ENCODE measurements at places on chromosomes 6 and 20.

GRCh38 chr20:57601211-57601570 is 19.0 kb downstream of the ZBP1 start:
- DNase-seq, result no peak

DNA sequence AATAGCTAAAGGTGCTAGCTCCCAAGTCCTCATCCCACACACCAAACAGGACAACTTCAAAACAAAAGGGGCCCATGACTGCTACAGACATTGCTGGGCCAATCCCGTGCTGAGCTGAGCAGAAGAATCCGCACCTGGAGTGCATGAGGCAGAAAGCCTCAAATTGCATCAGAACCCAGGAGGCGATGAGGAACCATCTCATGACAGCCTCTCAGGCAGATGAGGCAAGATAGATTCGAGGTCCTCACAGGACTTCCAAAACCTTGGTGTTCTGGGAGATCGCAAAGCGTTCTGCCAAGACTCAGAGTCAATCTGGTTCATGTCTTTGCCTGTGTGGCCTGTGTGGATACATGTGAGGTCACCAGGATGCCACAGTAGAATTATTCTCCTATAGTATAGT is 32.8 kb upstream of the SSTR4 start:
- no peak for DNase-seq

DNA sequence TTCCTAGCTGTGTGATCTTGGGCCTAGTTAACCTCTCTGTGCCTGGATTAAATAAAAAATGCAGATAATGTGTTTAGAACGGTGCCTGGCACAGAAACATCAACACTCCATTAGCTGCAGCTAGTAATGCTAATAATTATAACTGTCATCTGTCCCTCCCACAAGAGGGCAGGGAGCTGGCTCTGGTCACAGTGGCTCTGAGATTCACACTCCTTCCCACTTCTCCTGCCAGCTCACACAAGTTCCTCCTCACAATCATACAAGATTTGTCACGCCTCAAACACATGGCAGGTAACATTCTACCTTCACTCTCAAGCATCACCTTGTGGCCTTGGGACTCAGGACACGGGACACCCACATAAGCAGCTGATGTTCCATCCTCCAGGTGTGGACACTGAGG is 2.4 kb downstream of the ADA start:
- no peak for DNase-seq

- DNase-seq, result no peak
These were observed 209.3 kb upstream of the SOX4 start for GRCh38 chr6:21384216-21384615.

- DNase-seq, result peak; percentile 57
These were observed 2.2 kb downstream of the HSPA1B start for GRCh38 chr6:31829633-31830283.

GRCh38 chr20:1341561-1342265 is 12.8 kb upstream of the SDCBP2 start:
- no peak for DNase-seq

DNA sequence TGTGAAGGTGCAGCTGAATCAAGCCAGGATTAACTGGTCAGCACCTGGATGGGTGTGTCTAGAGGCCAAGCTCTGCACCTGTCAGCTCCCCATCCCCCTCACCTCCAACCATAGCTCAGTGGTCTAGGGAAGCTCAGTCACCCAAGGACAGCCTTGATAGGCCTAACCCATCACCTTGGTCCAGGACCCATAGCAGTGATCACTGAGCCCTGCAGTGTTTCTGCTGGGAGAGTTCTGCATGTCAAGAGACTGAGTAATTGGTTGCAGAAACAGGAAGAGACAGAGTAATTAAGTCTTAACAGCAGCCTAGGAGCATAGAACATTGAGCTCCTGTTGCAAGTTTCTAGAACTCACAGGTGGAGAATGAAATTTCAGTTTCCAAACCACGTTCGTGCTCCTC is 18.7 kb upstream of the RALGAPB start:
- no peak for DNase-seq

DNA sequence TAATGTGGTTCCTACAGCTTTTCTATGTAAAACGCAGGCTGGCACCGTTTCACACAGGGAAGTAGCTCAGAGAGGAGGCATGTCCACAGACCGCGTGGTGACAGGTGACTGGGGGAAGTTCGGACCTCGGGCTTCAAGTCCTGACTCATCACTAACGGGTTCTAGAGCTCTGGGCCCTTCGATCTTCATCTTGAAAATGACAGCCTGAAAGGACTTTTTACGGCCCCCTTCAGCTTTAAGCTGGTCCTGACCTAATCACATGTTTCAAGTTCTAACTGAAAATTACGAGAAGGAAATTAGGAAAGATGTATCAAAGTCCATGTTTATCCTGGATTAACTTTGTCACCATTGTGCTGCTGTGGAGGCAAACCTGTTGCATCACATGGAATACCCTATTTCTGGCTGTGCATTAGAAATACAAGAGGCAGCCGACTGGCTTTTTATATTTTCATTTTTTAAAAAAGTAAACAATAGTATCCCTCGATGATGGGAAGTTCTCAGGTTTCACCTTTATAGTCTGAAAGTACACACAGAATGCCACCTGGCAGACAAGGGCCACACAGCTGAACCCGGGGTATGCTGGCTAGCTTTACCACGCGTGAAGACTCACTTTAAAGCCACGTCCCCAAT is 2.0 kb downstream of the MAN1A1 start:
- DNase-seq, result peak; percentile 37

DNA sequence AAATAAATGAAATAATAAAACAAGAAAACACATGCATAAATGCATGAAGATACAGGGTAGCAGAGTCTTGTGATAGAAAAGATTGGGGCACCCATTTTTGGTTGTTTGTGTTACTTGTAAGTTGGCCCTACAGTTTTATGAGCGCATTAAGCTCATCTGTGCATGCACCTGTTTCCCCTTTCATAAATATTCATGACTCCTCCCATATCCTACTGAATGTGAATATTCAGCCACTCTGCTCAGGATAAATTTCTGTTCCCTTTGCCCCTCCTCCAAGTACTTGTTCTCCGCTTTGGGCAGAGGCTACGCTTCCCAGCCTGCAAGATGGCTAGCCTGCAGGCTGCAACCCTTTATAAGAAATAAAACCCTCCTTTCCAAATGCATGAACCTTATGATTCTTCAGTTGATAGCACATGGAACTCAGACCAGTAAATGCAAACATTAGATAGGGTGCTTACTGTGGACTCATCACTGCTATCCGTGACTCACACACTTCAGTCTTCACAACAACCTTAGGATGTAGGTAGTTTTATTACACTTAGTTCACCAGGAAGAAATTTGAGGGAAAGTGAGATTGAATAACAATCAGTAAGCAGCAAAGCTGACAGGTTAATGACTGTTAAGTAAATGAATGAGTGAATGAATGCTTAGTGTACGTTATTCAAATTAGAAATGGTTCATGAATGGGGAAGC is 15.0 kb downstream of the ALDH8A1 start:
- no peak for DNase-seq

- DNase-seq, result no peak
These were observed 579.1 kb downstream of the DOK5 start for GRCh38 chr20:55054453-55054852.

- DNase-seq, result no peak
These were observed 65.6 kb downstream of the CAP2 start for GRCh38 chr6:17458966-17459365.

- no peak for DNase-seq
These were observed 8.9 kb downstream of the SLC16A10 start for GRCh38 chr6:111096246-111096645.

DNA sequence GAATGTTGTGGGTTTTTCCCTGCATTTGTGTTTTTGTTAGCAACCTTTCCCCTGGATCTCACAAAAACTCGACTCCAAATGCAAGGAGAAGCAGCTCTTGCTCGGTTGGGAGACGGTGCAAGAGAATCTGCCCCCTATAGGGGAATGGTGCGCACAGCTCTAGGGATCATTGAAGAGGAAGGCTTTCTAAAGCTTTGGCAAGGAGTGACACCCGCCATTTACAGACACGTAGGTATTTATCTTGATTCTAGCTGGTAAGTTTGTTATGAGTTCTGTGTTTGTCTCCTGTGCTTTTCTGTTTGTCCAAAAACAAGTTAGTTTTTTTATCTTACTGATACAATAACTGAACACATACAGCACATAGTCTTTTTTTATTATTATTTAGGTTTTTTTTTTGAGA is 3.0 kb downstream of the SLC25A27 start:
- no peak for DNase-seq

- peak; percentile 20 for DNase-seq
These were observed 1.3 kb downstream of the SEC63 start for GRCh38 chr6:107956586-107957307.

GRCh38 chr6:27501187-27501586 is 28.3 kb upstream of the ZNF184 start:
- DNase-seq, result no peak

DNA sequence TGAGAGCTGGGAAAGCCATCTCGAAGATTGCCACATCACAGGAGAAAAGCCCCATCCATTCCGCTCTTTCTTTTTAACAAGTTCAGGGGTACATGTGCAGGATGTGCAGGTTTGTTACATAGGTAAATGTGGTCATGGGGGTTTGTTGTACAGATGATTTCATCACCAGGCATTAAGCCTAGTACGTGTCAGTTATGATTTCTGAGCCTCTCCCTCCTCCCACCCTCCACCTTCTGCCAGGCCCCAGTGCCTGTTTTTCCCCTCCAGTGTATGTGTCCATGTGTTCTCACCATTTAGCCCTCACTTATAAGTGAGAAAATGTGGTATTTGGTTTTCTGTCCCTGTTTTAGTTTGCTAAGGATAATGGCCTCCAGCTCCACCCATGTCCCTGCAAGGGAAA is 566.5 kb upstream of the AGPAT4 start:
- no peak for DNase-seq

- DNase-seq, result no peak
These were observed 3.4 kb upstream of the CTSZ start for GRCh38 chr20:59010321-59010994.

- DNase-seq, result no peak
These were observed 375.2 kb upstream of the AGPAT4 start for GRCh38 chr6:161649068-161649467.

- DNase-seq, result peak; percentile 13
These were observed 572 bp downstream of the DSE start for GRCh38 chr6:116371120-116371917.

- DNase-seq, result no peak
These were observed 121.2 kb downstream of the INSM1 start for GRCh38 chr20:20489054-20489453.

DNA sequence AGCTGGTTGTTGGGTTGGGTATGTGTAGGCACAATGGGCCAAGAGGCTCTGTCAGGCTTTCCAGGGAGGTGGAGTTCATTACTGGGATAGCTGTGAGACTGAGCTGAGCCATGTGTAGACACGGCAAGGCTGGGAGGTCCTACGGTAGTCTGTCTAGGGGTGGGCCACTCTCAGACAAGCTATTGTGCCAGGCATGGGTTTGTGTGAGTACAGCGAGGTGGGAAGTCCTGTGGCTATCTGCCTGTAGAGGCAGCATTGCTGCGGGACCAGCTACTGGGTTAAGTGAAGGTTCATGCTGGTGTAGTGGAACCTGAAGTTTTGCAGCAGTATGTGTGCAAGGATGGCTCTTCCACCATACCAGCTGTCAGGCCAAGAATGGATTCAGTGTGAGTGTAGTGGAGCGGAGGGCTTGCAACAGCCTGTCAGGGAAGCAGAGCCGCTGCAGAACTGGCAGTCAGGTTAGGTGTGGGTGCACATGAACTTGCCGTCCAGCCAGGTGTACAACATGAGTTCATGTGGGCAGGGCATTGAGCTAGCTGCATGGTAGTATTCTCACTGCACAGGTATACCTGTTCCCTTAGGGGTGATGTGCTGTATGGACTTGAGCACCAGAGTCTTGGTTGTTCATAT is 78.0 kb upstream of the CENPW start:
- no peak for DNase-seq

DNA sequence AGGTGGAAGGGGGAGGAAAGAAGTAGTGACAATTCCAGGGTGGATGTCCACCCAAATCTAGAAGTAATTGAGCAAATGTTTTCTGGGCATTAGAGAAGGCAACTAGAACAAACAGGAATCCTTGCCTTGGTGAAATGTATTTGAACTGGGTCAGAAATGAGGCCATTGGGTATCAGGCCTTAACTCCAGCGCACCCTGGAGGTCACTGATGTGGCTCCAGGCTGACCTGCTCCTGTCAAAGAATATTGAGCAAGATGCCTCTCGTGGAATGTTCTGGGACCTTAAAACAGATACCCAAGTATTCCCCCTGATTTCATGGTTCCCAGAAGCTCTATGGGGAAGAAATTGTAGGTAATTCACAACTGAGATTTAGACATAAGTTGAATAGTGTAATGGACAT is 6.9 kb downstream of the HLA-DPB1 start:
- peak; percentile 42 for DNase-seq

DNA sequence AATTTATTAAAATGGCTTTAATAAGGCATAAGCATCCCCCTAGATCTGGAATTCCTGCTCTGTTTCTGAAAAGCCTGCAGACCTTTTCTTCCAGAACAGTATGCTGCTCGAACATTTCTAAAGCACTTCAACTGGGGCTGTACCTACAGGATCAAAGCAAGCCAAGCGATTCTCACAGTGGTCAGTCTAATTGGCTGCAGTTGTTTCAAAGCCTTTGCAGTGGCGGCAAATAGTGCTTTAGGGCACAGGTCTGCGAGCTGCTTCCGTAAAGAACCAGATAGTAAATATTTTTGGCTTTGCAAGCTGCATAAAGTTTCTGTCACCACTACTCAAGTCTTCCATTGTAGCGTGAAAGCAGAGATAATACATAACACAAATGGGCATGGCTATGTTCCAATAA is 88.9 kb upstream of the FBXL4 start:
- DNase-seq, result no peak

- no peak for DNase-seq
These were observed 33.9 kb upstream of the PIM1 start for GRCh38 chr6:37135835-37136694.

DNA sequence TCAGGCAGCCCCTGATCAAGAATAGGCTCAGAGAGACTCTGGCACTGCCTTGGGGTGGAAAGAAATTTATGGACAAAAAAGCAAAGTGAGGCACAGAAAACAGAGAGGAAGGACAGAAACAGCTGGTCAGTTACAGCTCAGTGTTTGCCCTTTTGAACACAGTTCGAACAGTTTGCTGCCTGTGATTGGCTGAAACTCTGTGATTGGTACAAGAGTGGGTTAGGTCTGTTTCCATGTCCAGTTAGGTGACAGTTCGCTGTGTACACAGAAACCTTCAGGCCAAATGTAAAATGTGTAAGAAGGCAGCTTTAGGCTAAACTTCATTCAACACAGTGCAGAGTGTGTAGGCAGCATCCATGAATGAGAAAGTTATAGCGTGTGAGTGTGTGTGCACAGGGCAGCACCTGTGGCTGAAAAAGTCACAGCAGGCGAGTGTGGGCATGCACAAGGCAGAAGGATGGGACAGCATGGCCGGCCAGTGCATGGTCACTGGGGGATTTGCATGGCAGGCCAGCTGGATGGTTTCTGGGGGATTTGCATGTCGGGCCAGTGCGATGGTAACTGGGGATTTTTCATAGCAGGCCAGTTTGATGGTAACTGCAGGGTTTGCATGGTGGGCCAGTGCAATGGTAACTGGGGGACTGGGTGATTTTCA is 75.4 kb upstream of the FRMD1 start:
- no peak for DNase-seq

Data from germinal center (tissue), 1 donor.